Tibial nerve (tissue), 4 donors: ENCODE measurements at places on chromosomes 11 and 22. TPM values are rescaled to one million over a fixed set of nuclear protein-coding genes. Genes with fewer than 3 reads are reported as not detected.

DNA sequence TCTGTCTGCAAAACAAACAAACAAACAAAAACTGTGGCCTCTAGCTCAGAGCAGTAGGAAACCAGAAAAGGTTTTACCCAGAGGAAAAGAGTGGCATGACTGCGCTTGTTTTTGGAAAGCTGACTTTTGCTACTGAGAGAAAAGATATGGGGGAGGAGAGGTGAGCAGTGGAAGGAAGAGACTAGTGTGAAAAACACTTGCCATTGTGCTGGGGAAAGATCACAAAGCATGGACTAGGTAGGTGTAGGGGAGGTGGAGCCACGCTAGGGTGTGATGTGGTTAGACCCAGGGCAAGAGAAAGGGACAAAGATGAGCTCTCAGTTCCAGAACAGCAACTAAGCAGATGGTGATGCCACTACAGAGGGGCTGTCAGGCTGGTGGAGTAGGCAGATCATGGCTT, 319.2 kb downstream of the LARGE1 start:
- no peaks in the 10 kb centered on the region for H3K4me1 ChIP-seq
- H3K36me3 ChIP-seq, result no peaks in the 10 kb centered on the region
- DNase-seq, result no peak
- no peaks in the 10 kb centered on the region for H3K27me3 ChIP-seq

DNA sequence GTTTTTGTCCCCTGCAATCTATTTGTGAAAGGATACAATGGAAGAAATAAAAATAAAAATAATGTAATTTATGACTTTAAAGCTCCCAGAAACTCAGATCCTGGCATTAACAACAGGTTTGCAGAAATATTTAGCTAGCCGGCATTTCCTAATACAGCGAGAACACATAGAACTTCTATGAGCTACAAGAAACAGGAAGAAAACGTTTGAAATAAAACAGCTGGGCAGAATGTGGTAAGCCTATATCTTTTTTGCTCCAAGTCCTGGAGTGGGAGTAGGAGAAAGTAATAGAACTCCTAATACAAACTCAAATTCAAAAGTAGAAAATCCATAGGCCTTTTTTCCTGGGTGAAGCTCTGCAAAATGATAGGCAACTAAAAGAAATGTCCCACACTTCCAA, 29.6 kb upstream of the FIBIN start:
- no peak overlapping the region for H3K27ac ChIP-seq
- no peak overlapping the region for H3K4me3 ChIP-seq
- H3K4me1 ChIP-seq, result no peaks in the 10 kb centered on the region
- H3K36me3 ChIP-seq, result no peaks in the 10 kb centered on the region

The RIMBP3B gene
- total RNA-seq, result not detected

- peaks cover 27% of the 10 kb centered on the region for H3K36me3 ChIP-seq
- H3K27me3 ChIP-seq, result no peaks in the 10 kb centered on the region
- no peak overlapping the region for H3K4me3 ChIP-seq
- H3K4me1 ChIP-seq, result peaks cover 15% of the 10 kb centered on the region
These were observed 17.5 kb downstream of the PPP6R2 start for GRCh38 chr22:50360578-50360977.

The VPS37C gene
- total RNA-seq, result 13.4 TPM

DNA sequence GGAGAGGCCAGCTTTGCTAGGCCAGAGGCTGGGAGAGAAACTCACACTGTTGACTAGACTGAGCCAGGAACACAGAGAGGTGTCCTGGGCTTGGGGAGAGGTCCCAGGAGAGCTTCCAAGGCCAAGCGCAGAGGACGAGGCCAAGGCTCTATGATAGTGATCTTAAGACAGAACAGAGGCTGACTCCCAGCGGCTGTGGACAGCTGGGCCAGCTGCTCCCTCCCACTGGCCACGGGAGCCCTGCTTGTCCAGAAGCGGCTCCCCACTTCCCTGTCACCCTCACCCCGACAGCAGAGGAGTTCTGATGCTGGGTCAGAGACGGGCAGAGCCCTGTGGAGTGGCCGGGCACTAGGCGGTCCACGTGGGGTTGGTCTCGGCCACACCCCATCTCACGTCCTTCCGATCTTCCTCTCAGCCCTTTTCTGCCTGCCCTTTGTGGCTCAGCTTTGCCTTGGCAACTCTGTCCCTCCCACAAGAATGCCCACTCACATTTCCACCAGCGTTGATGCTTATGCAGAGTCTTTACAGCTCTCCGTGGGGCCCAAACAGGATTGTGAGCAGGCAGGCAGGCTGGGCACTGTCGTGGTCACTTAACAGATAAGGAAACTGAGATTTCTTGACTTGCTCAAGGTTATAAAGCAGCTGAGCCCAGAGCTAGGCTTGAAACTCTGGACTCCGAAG, 68.2 kb downstream of the FBXO7 start:
- no peaks in the 10 kb centered on the region for H3K27me3 ChIP-seq
- H3K4me1 ChIP-seq, result no peaks in the 10 kb centered on the region
- peak overlapping the region; percentile 21 for H3K27ac ChIP-seq
- no peak overlapping the region for H3K4me3 ChIP-seq
- DNase-seq, result peak; percentile 40

DNA sequence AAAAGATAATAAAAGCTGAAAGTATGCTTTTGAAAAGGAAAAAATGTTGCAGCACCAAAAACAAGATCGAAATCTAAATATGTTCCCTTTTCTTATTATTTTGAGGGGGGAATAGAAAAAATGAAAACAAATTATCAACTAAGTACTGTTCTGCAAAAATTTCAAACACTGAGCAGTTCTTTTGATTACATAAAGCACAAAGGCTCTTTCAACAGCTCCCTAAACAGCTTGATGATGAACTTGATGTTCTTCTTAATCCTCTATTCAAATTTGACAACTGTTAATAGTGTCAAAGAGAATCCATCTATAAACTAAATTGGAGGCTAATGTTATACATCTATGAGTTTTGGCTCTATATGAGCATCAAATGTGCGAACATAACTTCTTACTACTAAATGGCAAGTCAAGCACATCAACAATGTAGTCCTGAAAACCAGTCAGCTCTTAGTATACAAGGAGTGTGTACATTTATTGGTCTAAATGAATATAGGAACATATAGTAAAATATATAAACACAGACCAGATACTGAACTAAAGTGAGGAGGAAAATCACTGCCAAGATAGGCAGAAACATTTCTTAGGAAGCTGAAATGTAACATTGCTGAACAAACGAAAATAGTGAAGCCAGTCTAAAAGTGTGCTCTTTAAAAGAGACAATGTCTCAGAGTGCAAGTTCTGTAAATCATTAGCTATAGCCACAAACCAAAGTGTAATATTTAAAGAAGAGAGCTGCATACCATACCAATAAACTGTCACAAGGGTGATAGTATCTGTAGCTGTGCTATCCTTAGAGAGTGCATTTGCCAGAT, 94.3 kb downstream of the SOX6 start:
- H3K4me1 ChIP-seq, result no peaks in the 10 kb centered on the region
- DNase-seq, result no peak
- no peak overlapping the region for H3K4me3 ChIP-seq
- H3K36me3 ChIP-seq, result no peaks in the 10 kb centered on the region
- H3K27me3 ChIP-seq, result no peaks in the 10 kb centered on the region
- no peak overlapping the region for H3K27ac ChIP-seq

GRCh38 chr11:65573391-65574079, 1.2 kb downstream of the FAM89B start:
- H3K4me1 ChIP-seq, result peaks cover 80% of the 10 kb centered on the region
- H3K27ac ChIP-seq, result peak overlapping the region; percentile 94
- no peak for DNase-seq
- no peaks in the 10 kb centered on the region for H3K36me3 ChIP-seq

GRCh38 chr22:20725987-20726558, 47.8 kb upstream of the SERPIND1 start:
- H3K4me1 ChIP-seq, result no peaks in the 10 kb centered on the region
- H3K4me3 ChIP-seq, result no peak overlapping the region
- peaks cover 86% of the 10 kb centered on the region for H3K36me3 ChIP-seq
- H3K27ac ChIP-seq, result no peak overlapping the region
- no peaks in the 10 kb centered on the region for H3K27me3 ChIP-seq
- no peak for DNase-seq

DNA sequence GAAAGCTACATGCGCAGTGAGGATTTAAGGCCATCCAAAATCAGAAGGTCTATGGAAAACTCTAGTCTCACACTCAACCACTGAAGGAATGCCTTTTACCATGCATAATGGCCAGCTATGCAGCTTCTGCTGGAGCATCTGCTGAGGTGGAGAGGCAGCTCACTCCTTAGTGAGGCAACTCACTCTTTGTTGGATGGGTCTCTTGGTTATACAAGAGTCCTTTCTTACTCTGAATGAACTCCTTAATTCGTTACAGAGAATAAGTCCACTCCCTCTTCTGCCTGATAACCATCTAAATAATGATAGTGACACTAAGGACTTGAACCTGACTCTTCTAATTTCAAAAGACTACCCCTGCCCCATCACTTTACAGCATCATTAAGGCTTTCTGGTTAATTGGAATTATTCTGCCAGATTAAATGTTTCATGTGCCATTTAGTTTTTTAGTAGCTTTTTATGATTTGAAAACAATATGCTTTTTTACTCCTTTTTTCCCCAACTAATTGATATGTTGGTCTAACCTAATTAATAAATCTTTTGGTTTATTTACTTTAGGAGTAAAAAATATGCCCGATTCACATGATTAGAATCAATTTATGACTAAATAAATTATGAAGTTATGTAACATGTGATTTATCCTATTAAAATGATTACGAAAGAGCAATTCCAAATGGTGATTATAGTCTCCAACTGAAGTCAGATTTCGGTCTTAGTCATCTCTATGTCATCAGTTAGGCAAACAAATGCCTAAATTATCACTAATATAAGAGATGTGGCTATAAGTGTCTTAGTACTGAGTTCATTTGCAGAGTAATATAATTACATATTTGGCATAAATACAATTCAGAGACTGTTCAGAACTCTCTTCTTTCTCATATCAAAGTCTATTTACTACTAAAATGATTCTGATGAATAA, 286.7 kb upstream of the CCDC90B start:
- no peak for DNase-seq
- no peak overlapping the region for H3K4me3 ChIP-seq
- H3K27me3 ChIP-seq, result no peaks in the 10 kb centered on the region
- no peaks in the 10 kb centered on the region for H3K4me1 ChIP-seq

- peak; percentile 43 for DNase-seq
- no peaks in the 10 kb centered on the region for H3K27me3 ChIP-seq
- H3K36me3 ChIP-seq, result no peaks in the 10 kb centered on the region
These were observed 343.5 kb downstream of the TENM4 start for GRCh38 chr11:79097246-79097875.

The CCDC88B gene
- total RNA-seq, result 11.9 TPM

The RFPL2 gene
- not detected for total RNA-seq

DNA sequence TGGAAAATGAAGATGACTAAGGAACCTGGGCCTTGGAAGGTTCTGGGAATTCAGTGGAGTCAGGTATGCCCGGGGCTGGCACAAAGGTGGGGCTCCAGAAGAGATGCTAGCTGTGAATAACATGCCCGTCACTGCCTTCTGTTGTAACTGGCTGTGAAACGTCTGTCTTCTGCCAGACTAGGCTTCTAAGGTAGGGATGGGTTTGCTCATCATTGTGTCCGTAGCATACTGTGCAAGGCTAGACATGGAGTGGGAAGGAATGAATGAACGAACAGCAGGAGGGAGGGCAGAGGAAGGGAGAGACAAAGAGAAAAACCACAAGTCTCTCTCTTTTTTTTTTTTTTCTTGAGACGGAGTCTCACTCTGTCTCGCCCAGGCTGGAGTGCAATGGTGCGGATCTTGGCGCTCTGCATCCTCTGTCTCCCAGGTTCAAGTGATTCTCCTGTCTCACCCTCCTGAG, 327.4 kb downstream of the MN1 start:
- no peaks in the 10 kb centered on the region for H3K36me3 ChIP-seq
- DNase-seq, result no peak
- H3K4me3 ChIP-seq, result no peak overlapping the region
- H3K27ac ChIP-seq, result no peak overlapping the region

The NLRX1 gene
- total RNA-seq, result 21.0 TPM

The CCDC179 gene
- total RNA-seq, result not detected

The RAB36 gene
- total RNA-seq, result 7.2 TPM

DNA sequence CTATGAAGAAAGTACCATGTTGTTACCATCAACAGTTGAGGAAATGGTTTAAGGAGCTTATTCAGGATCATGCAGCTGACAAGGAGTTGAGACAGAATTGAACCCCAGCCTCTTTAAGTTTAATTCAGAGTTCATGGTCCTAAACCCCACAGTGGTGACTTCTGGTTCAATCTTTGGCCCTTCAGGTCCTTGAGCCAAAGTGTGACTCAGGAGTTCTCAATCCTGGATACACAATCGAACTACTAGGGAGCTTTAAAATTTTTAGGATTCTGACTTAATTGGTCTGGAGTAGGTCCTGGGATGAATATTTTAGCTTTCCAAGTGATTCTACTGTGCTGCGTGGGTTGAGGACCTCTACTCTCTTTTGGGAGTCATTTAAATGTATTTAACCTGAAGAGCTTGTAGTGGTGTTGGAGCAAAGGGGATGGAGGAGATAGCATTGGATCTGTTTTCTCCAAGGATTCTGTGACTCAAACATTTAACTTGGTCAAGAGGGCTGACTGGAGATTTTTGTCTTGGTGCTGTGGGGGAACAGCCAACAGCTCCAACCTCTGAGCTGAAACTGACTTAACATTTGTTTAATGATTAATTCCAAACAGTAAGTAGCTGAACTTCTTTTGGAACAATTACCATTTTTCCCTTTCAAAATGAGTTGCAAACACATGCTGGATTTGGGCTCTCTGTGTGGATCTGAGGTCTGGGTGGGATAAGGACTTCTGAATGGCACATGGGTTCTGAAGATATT, 80.1 kb downstream of the INSC start:
- no peak overlapping the region for H3K27ac ChIP-seq
- H3K4me3 ChIP-seq, result no peak overlapping the region
- no peak for DNase-seq
- H3K27me3 ChIP-seq, result no peaks in the 10 kb centered on the region
- peaks cover 9% of the 10 kb centered on the region for H3K36me3 ChIP-seq

The CACNA1I gene
- total RNA-seq, result 0.60 TPM

The RNF141 gene
- total RNA-seq, result 44.8 TPM

DNA sequence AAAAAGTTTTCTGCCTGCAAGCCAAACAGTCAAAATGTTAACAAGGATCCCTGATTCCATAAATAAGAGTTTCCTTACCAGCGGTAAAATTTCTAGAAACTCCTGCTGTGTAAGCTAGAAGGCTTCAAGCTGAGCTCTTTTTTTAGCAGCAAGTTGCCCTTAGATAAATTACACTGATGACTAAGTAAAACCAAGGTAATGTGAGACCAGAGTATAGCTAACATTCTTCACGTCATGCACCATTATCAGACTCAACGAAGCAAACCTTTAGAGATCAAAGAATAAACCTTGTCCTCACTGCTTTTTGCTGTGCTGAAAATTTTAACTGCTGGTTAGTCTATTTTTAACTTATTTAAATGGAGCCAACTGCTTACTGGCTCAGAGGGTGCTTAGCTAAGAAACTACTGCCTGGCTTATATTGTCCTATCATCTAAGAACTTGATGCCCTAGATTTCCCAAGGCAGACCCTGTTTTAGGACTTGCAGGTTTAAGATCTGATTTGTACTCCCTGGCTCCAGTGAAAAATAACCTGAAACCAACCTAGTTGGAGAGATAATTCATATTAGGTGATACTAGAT, 900.7 kb downstream of the JRKL start:
- H3K27ac ChIP-seq, result no peak overlapping the region
- H3K4me1 ChIP-seq, result no peaks in the 10 kb centered on the region
- no peak for DNase-seq
- H3K27me3 ChIP-seq, result no peaks in the 10 kb centered on the region
- H3K4me3 ChIP-seq, result no peak overlapping the region
